T-helper 17 cell (primary cell): ENCODE measurements at places on chromosomes 1 and 21.

DNA sequence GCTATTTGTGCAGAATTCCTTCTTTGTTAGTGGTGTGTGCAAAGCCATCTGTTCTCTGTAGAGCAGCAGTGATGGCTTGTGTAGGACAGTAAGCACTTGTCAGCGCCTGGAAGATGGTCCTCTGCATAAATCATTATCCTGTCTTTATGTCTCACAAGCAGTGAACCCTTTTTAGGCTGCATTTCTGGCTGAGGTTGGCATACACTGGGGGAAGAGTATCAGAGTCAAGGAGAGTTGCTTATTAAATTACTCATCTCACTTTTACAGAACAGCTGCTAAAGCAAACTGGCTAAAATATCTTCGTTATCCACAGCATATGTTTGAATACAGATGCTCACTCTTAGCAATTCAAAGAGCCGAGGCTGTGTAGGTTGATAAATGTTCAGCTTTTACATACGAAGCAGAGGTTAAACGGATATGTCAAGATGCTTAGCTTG, 54.6 kb upstream of the NCAM2 start:
- no peak for DNase-seq

DNA sequence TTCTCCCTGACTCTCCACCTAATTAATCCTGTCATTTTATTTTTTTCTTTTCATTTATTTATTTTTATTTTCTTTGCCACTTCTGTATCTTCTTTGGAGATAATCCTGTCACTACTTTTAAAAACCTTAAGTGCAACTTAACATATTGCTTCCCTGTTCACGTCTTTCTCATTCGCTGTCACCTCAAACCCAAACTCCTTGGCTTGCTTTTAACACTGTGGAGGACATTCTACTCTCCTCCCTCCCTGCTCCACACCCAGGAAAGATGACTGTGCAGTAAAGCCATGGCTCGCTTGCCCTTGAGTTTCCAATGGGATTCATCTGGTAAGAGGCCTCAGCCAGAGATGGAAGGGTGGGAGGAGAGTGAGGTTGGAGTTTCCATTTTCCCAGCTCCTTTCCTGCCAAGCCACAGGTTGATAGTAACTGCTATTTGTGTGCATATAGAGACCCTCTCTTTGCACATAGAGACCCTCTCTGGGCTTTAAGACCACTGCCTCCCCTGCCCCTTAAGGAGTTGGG, 6.4 kb upstream of the BRWD1 start:
- no peak for DNase-seq

- DNase-seq: no peak
Observed at GRCh38 chr1:59155351-59155750, 141.5 kb upstream of the FGGY start.

- DNase-seq: no peak
Observed at GRCh38 chr1:104132382-104132973, 382.8 kb downstream of the AMY1C start.

DNA sequence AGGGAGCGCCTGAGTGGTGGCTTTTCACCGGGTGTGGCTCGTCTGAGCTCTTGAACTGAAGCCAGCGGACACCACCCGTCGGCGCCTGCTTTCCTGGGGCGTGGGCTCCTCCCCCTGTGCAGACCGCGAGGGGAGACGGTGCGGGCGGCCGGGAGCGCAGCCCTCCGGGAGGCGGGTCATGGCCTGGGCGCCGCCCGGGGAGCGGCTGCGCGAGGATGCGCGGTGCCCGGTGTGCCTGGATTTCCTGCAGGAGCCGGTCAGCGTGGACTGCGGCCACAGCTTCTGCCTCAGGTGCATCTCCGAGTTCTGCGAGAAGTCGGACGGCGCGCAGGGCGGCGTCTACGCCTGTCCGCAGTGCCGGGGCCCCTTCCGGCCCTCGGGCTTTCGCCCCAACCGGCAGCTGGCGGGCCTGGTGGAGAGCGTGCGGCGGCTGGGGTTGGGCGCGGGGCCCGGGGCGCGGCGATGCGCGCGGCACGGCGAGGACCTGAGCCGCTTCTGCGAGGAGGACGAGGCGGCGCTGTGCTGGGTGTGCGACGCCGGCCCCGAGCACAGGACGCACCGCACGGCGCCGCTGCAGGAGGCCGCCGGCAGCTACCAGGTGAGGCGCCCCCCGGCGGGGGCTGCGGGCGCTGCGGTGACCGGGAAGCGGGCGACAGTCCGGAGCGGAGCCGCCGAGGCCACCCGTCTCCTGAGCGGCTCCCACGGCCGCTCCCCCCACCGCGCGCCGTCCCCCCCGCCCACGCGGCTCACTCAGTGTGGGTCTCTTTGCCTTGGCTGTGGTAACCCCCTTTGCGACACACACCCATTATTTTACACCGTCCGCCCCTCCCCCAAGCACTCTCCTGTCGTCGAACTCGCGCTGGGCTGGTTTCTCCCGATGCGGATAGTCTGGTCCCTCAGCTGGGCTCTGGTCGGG, at the start of gene TRIM58:
Gene TRIM58 (plus strand): TSS at position 119 of the 916 bp plus-strand sequence. CDS start 60 bp downstream, at position 179.
- peak; percentile 7 for DNase-seq

GRCh38 chr1:88998716-88999115, 6.3 kb upstream of the KYAT3 start:
- no peak for DNase-seq

- DNase-seq: no peak
Observed at GRCh38 chr1:113353580-113353979, 36.7 kb upstream of the MAGI3 start.

DNA sequence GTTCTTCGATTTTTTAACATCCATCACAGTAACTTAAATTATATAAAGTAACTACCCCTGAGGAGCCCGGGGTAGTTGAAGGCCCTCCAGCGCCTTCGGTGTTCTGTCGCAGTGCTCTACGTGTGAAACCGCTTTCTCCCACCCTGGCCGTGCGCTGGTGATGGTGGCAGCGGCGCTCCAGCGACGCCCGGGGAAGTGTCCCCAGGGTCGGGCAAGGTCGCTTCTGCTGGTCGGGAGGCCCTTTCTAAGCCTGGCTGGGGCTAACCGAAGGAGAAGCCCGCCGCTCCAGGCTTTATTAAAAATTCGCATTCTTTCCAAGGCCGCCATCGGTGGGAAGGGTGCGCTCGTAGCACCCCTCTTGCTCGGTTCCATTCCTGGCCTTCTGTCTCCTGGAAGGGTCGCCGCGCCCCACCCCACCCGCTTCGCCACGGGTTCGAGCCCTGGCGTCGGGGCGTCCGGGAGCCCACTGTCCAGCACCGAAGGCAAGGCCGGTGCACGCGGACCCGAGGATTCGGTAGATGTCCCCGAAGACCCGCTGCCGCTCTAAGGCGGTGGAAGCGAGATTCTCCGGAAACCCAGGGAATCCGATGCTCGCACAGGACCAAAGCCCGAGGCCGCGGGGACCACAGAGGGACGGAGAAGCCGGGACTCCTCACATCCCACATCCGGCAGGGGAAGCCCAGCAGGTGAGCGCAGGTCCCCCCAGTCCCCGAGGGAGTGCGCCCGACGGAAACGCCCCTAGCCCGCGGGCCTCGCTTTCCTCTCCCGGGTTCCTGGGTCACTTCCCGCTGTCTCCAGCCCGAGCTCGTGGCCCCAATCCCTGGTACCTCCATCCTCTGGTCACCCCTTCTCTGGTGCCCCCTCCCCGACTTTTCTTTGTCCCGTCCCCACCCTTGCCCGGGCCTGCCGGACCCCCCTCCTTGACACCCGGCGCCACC, 685 bp upstream of the RIPPLY3 start:
- DNase-seq: no peak

GRCh38 chr1:22612671-22613571, 23.5 kb upstream of the C1QA start:
- no peak for DNase-seq

DNA sequence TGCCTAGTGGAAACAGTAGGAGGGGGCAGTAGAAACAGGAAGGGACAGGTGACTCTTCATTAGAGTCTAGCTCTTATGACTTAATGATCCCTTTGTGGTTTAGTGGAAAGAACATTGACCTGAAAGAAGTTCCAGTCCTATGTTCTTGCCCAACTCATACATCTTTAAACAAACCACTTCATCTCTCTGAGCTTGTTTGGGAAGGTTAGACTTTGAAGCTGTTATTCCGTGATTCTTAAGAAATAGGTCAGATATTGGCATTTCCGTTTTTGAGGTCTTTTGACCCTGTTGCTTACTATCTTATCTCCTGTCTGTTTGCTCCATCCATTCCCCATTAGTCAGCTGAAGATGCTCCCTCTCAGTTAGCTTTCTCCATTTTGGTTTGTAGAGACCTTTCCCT, 38.5 kb downstream of the MTR start:
- DNase-seq: no peak

DNA sequence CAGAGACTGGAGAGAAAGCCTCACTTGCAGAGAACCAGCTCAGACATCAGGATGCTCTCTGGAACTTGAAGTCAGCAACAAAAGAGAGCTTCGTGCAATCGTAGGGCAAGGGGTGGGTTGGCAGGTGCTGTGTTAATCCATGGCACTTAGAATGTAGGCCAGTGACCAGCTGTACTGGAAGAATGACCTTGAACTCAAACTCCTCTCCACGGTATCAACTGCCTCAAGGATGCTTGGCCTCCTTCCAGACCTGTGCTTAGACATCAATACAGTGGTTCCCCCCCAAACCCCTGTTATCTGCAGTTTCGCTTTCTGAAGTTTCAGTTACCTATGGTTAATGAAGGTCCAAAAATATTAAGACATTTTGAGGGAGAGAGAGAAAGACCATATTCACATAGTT, 6.5 kb downstream of the KANK4 start:
- DNase-seq: no peak
